ENCODE measurements at places on chromosomes 2 and 18.

- DNase-seq: peak; percentile 50
Measured at GRCh38 chr2:85806358-85807118, 52.7 kb downstream of the ATOH8 start.

- DNase-seq: peak; percentile 97
Measured at GRCh38 chr2:215698566-215698965, 262.7 kb upstream of the FN1 start.

- peak; percentile 99 for DNase-seq
Measured at GRCh38 chr18:77101410-77102258, 30.9 kb downstream of the MBP start.

DNA sequence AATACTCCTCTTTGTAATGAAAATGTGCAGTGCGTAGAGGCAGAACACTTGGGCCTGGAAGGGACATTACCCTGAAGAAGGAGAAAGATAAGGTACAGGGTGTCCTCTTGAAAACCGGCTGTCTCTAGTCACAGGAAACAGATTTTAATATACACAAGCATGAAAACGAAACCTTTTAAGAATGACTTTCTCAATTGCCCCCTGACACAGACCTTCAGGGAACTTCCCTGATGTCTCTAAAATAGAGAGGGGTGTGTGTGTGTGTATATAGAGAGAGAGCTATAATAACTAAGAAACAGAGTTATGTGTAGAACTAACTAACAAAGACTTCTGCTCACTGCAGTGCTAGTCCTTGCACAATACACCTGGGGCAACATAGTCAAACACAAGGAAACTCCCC, 780.0 kb downstream of the CNTNAP5 start:
- no peak for DNase-seq

DNA sequence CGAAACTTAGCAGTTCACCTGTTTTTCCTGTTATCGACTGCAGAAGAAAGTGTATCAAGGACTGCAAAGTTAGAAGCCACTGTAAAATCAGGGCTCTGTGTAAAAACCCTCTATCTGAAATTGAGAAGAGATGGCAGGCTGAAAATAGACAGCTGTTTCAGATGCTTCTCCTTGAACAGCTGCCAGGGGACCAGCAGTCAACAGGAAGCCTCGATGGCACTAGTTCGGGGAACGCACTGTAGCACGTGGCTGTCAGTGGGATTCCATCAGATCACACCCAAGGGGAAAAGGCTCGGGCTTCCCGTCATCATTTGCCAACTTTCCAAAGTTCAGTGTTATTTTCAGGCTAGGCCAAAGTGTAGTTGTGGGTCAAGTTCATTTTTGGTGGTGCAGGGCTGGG, 316.9 kb downstream of the TXNL1 start:
- DNase-seq: no peak

All from iris pigment epithelial cell (primary cell).